Hematopoietic multipotent progenitor cell treated with erythropoietin and hydrocortisone succinate and interleukin-3 and kit ligand, for 4 days (in vitro differentiated cells): ENCODE measurements at places on chromosomes 7 and 10.

DNA sequence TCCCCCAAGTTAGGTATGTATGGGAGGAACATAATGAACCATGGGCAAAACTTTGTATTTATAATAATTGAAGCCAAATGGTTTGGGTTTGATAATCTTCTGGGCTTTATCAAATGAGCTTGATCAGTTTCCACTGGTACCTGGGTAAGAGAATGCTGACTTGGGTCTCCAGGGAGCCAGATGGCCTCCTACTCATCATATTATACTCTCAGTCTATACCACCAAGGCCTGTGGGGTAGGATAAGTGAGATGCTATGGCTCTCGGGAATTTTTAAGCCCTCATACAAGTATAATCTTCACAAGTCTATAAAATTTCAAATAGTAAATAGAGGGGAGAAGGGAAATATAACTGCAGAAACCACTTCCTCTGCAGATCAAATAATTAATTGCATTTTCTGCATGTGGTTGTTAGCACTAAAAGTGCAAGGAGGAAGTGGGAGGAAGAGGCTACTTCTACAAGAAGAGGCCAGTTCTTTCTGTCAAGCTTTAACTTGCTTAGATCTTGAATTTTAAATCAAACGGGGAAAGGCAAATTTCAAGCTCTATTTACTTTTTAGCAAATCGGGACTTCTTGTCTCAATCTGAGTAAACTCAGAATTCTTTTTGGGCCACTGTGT is 349.0 kb downstream of the SORCS1 start:
- peak; percentile 50 for DNase-seq

GRCh38 chr10:114252883-114253282 is 13.8 kb downstream of the VWA2 start:
- DNase-seq = no peak

- no peak for DNase-seq
These were observed 9.5 kb upstream of the C10orf95 start for GRCh38 chr10:102460836-102461186.

GRCh38 chr10:6173203-6173602 is 29.5 kb upstream of the PFKFB3 start:
- DNase-seq = peak; percentile 66

DNA sequence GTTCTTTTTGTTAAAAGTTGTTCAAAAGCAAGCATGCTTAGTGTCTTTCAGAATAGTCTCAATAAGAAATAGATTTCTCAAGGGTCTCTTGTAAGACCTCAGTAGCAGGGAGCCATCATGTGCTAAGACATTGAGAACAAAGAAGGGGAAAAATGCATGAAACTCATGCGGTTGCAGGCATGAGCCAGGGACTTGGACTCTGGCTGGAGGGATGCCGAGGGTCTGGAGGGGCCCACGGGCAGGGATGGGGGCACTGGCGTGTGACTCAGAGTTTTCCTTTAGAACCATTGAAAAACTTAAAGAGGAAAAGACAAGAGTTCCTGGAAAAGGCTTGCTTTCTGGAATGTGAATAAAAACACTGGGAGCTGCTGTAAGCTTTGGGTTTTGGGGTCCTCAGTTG is 253.3 kb downstream of the CCDC3 start:
- DNase-seq = no peak

GRCh38 chr7:151732292-151732691 is 144.6 kb downstream of the PRKAG2 start:
- DNase-seq = no peak

DNA sequence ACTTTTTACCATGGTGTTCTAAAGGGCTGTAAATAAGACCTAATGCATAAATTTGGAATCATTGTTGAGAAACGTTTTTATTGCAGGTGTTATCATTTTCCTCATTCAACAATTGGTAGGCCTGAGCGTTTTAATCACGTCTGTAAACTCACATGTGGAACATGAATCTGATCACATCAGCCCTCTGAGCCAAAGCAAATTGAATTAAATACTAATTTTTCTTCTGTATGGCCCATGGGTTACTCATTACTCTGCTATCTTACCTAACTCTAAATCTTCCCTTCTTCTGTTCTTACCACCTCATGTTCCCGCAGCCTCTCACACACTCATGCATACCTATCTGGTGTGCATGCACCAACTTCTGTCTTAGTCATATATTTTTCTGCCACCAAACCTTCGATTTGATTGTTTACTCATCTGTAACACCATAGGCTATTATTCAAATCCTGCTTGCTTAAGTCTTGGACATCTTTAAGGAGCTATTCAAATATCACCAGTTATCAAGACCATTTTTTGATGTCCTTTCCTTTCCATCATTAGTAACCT is 82.3 kb downstream of the NXPH1 start:
- no peak for DNase-seq
